NCI-H1092 treated with DMSO at 0.1 percent for 48 hours (cell line): ENCODE measurements at places on chromosomes 6 and 20.

DNA sequence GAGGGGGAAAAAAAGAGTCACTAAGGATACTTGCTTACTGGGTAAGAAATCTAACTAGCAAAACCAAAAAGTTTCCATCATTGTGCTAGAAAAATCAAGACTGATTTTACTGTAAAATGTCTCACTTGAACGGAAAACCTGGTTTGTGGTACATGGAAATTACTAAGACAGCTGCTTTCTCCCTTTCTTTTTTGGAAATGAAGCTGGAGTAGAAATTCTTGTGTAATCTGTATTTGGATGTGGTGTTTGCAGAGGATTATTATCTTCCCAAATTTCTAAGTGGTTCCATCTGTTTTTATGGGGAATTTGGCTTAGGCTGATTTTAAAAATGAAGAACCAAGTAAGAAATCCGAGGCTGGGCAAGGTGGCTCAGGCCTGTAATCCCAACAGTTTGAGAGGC lies 20.4 kb downstream of the EPB41L2 start:
- no peak for DNase-seq

DNA sequence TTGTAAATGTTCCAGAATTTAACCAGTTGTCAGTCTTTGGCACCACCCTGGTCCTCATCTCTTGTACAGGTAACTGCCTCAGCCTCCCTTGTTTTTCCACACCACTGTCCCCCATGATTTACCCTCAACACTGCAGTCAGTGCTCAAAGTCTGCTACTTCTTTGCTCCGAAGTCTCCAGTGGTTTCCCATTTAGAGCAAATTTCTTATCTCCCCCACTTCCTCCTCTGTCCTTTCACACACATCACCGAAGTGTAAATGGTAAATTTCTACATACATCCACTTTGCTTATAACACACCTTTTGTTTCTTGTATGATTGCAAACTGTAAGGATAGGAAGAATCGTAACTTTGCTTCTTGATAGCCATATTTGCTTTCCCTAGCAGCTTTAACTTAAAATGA lies 115.3 kb downstream of the JARID2 start:
- no peak for DNase-seq

DNA sequence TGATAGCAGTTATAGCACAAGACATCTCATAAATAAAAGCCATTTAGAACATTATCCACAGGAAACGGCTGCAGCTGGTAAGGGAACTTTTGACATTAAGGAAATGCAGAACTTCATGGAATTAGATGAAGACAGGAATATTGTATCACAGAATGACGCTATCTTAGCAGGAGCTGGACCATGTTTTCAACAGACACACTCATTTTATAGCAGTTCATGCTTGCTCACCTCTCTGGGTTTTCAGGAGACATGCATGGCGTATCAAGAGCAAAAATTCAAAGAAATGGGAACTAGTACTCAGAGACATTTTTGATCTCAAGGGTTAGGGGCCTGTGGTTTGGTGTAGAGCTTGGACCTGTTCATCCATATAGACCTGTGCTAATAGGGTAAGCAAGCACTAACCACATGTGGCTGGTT lies 125.0 kb downstream of the FYN start:
- no peak for DNase-seq

GRCh38 chr6:31087494-31088089 lies 24.8 kb downstream of the C6orf15 start:
- peak; percentile 43 for DNase-seq

GRCh38 chr6:168996356-168996625 lies 257.4 kb downstream of the THBS2 start:
- DNase-seq = no peak

- no peak for DNase-seq
Measured at GRCh38 chr6:110543106-110543505, 66.7 kb upstream of the SLC22A16 start.

DNA sequence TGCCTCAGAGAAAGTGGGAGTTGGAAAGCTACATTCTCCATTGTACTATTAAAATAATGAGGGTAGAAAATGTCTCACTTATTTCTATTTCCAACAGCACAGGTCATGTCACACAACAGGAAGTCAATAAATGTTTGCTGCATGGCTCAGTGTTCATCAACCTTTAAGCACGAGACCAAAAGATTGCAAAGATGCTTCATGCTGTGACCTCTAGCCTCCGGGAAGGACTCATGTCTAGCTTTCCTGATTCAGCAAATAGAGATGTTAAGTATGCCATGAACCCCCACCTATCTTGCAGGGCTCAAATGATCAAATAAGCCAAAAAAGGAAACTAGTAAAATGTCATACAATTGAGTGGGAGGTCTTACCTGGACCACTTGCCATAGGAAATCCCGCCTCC lies 57.4 kb downstream of the NCOA6 start:
- DNase-seq = no peak

DNA sequence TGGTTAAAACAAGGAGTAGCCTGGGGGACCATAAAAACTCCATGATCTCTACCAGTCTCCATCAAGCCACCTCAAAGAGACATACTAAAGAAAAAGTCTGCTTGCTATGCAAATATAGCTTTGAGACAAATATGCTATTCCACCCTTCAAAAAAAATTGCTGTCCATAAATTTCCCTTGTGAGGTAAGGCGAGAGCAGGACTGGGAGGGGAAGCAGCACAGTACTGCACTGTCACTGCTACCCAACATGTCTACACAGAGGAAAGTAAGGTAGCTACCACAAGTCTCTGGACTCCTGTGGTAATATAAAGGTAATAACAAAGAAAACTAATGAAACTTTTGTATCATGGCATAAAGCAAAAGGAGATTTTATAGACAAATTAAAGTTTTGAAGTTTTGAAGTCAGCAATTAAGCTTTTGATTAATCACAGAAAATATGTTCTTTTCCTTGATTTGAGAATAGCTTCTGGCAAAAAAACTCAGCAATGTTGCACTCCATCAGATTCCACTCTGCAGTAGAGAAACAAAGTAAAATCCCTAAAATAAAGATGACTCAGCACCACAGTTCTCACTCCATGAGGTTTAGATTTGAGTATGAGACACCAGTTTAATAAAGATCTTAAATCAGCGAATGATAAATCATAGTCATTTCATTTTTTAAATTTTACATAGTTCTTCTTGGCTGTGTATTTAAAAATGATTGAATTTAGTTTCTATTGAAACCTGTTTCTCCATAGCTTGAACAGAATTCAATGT lies 602.4 kb downstream of the COL12A1 start:
- no peak for DNase-seq

GRCh38 chr20:18957328-18957727 lies 143.7 kb downstream of the SCP2D1 start:
- no peak for DNase-seq
